NCI-H82 (cell line): ENCODE measurements at places on chromosomes 12 and 14.

- DNase-seq, result peak; percentile 11
These were observed at the start of gene TBX5 for GRCh38 chr12:114405519-114406271. Gene TBX5 (minus strand): TSS chr12:114406144. CDS start chr12:114403898, 2,246 bp downstream.

- no peak for DNase-seq
These were observed 831.0 kb downstream of the C12orf50 start for GRCh38 chr12:87198181-87198580.

- DNase-seq, result no peak
These were observed 32.7 kb downstream of the VCPKMT start for GRCh38 chr14:50083467-50084337.

- DNase-seq, result no peak
These were observed 31.9 kb downstream of the CEP83 start for GRCh38 chr12:94427501-94428381.

GRCh38 chr14:74941676-74942097 is 13.7 kb downstream of the PGF start:
- DNase-seq, result no peak

- DNase-seq, result no peak
These were observed 78.8 kb upstream of the RTL1 start for GRCh38 chr14:100982353-100982752.

- no peak for DNase-seq
These were observed 343.4 kb downstream of the LRIG3 start for GRCh38 chr12:58576916-58577315.

GRCh38 chr14:96184737-96185136 is 19.9 kb upstream of the BDKRB2 start:
- DNase-seq, result no peak

GRCh38 chr12:129332286-129332685 is 479.0 kb downstream of the GLT1D1 start:
- no peak for DNase-seq

- no peak for DNase-seq
These were observed 12.5 kb downstream of the BTG1 start for GRCh38 chr12:92133171-92133570.

DNA sequence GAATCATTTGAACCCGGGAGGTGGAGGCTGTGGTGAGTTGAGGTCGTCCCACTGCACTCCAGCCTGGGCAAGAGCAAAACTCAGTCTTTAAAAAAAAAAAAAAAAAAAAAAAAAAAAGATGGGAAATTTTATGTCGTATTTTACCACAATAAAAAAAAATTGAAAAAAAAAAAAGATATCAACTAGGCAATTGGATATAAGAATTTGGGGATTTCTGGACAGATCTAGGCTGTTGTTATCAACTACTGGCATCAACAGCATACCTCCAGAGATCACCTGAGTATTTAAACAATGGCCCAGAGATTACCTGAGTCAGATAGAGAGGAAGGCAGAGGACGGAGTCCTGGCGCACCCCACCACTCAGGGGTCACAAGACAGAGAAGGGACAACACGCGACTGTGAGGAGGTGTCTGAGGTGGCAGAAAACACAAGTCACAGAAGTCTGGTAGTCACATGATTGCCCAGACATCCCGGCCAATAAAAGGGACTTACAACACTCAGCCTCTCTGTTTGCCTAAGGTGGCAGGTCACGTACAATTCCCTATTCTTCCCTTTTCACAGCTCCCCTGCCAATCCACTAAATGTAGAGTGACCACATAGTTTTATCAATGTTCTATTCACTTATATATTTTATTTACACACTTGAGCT is 1.8 kb downstream of the SPRING1 start:
- no peak for DNase-seq

- no peak for DNase-seq
These were observed 24.4 kb downstream of the FBRSL1 start for GRCh38 chr12:132514216-132514820.

GRCh38 chr12:13666806-13667205 is 314.6 kb downstream of the GRIN2B start:
- DNase-seq, result no peak

DNA sequence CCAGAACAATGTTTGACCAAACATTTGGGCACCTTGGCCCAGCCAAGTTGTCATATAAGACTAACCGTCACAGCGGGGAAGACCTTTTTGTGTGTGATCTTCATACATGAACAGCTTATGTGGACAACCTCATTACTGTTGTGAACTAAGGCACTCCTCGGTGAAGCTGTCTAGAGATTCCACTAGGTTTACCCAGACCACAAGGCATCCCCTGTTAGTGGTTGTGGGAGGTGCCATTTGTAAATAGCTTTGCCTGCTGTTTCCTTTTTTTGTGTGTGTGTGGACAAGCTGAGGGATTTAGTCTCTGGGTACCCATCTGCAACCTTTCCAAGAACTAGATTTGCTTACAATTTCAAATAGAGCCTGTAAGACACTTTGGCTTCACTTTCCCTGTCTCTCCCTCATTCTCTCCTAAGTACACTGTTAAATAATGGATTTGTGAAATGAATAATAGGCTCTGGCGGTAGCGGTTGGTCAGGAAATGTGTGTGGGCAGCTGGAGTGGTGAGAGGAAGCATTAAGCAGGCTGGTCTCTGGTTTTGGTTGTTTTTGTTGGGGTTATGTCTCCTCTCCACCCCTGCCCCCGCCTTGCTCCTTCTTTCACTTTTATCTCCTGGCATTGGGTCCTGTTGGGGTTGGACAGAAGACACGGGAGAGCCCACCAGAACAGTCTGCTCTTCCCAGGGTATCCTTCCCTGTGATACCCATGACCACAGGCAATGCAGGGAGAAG is 727.6 kb downstream of the VRK1 start:
- DNase-seq, result no peak

- no peak for DNase-seq
These were observed 7.1 kb downstream of the OSBPL8 start for GRCh38 chr12:76552343-76552938.

DNA sequence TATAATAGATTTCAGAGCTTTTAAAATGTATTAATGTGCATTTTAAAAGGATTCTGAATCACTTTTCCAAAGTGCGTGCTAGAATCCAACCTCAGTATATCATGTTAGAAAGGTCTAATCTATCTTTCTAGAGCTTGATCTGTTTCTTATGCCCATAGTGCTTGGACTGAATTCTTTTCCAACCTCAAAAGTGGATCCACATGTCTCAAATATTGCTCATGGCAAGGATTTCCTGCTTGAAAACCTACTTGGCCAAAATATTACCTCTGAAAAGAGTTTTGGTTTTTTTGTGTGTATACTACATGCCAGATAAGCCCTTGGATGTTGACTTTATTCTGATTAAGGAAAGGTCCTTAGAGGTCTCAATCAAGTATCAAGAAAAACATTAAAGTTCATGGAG is 16.9 kb upstream of the SLC6A15 start:
- DNase-seq, result no peak

DNA sequence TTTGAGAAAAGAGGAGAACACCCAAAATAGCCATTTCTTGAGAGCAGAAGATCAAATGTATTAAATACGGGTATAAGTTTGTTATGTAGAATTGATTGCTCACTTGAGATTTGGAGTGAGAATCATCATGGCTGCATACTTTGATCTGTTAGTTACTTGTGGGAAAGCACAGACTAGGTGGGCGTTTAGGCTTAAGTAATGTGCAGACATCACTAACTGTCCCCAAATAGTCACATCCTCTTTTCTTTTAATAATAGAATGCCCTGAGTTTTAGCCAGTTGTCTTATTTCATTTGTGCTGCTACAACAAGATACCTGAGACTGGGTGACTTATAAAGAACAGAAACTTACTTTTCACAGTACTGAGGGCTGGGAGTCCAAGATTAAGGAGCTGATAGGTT is 14.3 kb upstream of the GTF2A1 start:
- no peak for DNase-seq

DNA sequence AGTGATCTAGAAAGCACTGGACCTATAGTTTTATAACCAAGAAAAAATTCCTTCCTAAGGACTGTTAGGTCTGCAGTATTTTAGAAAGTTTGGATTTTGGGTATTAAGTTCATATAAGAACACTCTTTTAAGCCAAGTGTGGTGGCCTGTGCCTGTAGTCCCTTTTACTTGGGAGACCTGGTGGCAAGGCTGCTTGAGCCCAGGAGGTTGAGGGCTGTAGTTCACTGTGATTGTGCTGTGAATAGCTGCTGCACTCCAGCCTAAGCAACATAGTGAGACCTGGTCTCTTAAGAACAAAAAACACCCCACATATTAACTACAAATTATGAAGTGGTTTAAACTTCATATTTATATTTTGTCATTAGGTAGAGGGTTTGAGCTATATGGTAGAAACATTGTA is 9.7 kb downstream of the DNM1L start:
- peak; percentile 59 for DNase-seq

DNA sequence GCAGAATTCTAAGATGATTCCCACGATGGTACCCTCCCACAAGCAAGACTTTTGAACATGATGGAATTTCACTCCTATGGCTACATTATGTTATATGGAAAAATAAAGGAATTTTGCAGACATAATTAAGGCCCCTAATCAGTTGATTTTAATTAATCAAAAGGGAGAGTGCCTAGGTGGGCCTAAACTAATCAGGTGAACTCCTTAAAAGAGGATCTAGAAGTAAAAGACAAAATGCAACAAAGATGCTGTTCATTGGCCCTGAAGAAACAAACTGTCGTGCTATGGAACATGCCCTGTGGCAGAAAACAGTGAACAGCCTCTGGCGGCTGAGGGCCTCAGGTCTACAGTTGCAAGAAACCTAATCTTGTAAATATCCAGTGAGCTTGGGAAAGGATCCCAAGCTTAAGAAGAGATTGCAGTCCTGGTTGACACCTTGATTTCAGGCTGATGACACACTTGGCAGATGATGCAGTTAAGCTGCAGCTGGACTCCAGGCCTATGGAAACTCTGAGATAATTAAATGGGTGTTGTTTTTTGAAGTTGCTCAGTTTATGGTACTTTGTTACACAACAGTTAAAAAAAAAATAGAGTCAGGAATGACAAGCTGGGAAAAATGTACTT is 13.8 kb downstream of the TMCC3 start:
- DNase-seq, result peak; percentile 80

GRCh38 chr14:52918486-52918885 is 32.4 kb downstream of the FERMT2 start:
- DNase-seq, result no peak

DNA sequence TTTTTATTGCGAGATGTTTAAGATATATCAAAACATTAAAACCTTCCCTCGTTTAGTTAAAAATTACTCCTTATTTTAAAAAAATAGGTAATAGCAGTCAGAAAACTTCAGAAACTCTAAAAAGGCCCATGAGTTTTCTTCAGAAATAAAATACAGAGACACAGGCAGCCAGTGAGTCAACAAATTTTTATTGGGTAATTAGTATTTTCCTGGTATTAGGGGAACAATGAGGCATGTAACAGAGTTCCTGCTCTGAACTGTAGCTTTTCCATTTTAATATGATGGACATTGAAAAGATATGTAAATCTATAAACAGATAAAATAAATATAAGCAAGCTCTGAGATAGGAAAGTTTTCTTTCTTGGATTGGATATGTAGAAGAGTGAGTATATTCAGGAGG is 399 bp upstream of the ZNF705A start:
- no peak for DNase-seq

- DNase-seq, result no peak
These were observed 291.0 kb upstream of the FKBP4 start for GRCh38 chr12:2503762-2504161.

DNA sequence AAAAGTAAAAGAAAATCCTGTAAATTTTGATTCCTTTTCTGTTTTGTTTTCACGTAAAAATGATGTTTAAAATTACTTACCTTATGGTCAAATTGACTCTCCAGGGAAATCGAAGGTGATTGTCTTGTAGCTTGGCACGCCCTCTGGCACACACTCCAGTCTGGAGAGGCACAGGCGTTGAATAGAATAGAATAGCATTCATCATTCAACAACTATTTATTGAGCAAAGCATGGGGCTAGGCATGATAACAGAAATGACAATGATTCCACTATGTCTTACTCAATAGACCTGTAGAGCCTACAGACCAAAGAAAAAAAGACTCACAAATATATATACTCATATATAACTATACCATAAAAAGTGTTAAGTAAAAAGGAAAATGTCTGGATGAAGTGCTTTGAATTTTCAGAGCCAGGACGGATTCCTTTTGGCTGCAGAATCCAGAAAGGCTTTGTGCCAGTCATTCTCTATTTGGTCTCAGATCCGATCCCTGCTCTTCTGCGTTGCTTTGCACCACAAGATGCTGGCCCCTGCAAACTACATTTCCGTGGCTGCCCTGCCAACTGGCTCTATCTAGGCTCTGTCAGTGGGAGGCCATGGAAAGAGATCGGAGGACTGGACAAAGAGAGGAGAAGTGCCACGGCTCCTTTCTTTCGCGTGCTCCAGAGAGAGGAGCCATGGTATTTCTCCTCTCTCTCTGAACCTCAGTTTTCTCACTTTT is 231.8 kb downstream of the CRADD start:
- no peak for DNase-seq

DNA sequence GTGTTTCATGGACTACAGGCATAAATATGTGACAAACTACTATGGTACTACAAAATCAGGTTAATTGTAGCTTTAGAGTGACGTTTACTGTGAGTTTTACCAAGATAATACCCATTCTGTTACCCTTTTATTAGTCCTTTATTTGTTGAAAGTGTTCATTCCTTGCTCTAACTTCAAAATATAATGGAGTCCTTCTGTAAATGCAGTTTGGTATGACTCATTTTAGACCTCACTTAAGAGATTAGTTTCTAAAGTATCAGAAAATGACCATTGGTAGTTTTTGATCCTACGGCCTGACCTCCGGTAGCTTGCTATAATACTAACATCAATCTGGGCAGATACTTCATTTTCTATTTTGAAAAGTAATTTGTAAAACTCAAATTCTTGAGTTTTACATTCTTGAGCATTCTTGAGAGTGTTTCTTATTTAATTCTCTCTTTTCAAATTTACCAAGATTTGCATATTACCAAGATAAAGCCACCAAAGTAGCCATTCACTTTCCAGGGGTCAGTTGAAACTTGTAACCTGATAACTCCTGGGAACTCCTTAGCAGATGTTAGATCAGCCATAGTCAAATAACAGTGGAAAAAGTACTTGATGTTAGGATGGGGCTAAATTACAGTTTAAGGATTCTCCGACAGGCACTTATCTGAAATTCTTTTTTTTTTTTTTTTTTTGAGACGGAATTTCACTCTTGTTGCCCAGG is 4.2 kb downstream of the HSPA2 start:
- no peak for DNase-seq
